ENCODE measurements at places on chromosomes 7 and 10.
A peak's percentile ranks its signal among the peaks of the same experiment; 100 is the strongest.

- no peak for DNase-seq
Measured at GRCh38 chr7:29641651-29642050, 78.0 kb downstream of the PRR15 start.

DNA sequence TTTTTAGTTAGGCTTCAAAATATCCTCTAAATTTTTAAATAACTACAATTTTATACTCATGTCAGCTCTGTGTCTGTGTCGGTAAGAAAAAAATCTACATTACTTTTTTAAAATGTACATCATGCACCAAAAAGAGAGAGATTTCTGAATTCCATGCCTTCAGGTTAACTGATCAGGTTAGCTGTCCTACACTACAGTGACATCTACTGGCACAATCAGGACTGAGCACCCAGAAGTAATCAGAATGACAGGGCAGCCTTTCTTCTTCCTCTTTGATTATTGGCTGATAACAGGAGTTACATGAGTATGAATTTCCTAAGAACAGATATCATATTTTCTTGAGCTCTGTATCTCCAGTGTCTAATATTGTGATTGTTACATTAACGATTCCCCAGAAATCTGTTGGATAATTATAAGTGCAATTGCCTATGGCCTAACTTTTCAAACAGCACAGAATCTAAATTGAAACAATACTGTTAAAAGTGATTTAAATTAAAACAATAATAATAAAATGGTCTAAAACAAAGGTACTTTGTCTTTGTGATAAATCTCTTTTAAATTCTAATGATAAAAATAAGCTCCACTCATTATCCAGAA lies 41.8 kb upstream of the HYCC1 start:
- peak; percentile 34 for DNase-seq

- no peak for DNase-seq
Measured at GRCh38 chr10:7192831-7193361, 217.9 kb downstream of the SFMBT2 start.

GRCh38 chr7:93921607-93922566 lies at the start of gene GNG11:
Gene GNG11 (plus strand): TSS chr7:93921735. CDS start chr7:93922138, 403 bp downstream.
- peak; percentile 10 for DNase-seq

GRCh38 chr10:19663344-19663743 lies 152.9 kb upstream of the PLXDC2 start:
- DNase-seq: no peak

GRCh38 chr7:136925556-136925955 lies 57.1 kb downstream of the CHRM2 start:
- DNase-seq: no peak

DNA sequence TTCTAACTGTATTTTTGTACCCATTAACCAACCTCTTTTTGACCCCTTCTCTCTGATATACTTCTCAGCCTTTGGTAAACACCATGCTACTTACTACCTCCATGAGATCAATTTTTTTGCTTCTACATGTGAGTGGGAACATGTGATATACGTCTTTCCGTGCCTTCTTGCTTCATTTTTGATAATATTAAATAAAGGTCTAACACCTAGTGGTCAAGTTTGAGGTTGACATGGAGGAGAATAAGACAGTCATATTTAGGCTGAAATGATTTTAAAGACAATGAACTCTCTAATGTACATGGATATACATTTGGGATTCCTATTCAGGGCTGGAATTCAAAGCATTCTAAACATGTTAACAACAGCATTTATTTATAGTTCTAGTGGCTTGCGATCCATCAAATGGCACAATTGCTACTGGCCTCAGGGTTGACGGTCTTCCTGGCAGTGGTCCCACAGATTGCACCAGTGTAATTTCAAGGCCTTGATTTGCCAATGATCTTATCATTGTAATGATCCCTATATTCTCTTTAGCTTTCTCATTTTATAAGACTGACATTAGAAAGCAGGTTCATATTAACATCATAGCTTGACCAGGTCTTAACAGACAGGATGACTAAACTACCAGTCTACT lies 315.9 kb upstream of the ETV1 start:
- no peak for DNase-seq

GRCh38 chr7:22814261-22815208 lies 8.1 kb downstream of the TOMM7 start:
- DNase-seq: no peak

GRCh38 chr7:70655694-70656093 lies 476.2 kb upstream of the GALNT17 start:
- no peak for DNase-seq

DNA sequence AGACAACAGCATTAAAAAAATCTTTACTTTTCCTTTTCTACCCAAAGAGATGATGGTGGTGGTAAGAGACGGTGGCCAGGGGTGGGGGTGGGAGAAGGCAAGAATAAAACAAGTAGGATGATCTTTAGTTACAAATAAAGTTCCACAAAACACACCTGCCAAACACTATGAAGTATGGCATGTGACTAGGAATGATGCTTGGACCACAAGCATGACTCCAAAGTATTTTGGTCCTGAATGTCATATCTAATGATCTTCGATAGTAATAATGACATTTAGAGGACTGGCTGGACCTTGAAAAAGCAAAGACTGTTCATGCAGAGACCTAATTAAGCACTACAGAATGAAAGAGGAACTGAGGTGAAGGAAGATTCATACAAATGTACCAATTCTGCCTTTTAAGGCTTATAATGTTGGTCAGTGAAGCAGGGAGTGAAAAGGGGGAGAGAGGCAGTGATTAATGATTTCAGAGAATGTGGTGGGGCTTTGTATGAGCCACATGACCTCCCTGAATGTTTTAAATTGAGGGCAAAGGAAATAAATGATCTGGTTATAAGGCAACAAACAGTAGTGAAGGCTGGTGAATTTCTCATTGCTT lies 29.6 kb upstream of the DKK1 start:
- no peak for DNase-seq

GRCh38 chr10:101993651-101994200 lies 62.2 kb downstream of the ARMH3 start:
- DNase-seq: no peak

GRCh38 chr10:3592424-3592823 lies 192.6 kb downstream of the KLF6 start:
- DNase-seq: no peak

- no peak for DNase-seq
Measured at GRCh38 chr10:94232711-94233383, 129.9 kb downstream of the NOC3L start.

DNA sequence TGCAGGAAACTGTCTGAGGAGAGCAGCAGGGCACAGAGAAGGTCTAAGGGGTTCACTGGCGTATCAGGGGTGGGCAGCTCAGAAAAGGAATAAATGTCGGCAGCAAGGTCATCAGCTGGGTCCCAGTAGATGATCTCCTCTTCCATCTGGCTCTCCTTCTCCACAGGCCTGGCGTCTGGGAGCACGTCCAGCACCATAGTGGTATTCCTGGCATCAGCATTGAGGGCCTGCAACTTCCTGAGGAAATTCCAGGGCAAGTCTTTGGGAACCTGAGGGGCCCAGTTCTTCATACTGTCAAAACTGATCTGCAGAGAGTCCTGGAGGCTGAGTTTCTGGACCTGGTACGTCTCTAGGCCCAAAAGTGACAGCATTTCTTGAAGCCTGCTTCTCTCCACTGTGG lies 9.6 kb upstream of the MRPS24 start:
- no peak for DNase-seq

DNA sequence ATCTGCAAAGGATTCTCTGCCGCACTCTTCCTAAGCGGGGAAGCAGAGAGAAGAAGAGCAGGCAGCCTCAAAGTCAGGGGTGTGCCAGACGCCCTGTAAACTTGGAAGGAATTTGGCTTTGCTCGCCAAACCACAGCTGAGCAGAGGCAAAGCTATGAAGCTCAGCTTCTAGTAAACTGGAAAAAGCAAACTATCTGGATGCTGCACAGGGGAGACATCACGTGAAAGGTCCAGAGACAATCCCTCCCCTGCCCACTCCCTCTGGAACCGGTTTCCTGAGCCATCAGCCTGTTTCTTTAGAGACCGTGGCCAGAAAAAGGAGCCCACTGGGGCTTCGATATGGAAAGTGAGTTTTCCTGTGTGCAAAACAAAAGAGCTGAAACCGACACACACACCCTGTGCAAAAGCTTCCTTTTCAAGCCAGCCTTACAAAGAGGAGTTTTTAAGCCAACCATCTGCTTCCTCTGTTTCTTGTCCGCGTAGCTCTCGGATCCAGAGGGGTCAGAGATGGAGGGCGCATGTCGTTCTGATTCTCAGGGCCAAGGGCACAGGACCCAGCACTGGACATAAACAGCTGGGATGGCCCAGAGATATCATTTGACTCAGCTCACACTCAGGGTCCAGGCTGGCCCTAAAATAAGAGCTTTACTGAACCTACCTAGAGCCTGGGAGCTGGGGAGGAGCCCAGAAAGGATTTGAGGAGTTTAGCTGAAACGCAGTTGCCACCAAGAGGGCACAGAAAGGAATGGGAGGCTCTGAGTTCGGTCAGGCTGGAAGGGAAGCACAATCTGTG lies 58.2 kb upstream of the DNAAF5 start:
- DNase-seq: no peak

GRCh38 chr7:107077699-107078516 lies 33.4 kb downstream of the PRKAR2B start:
- no peak for DNase-seq

- DNase-seq: no peak
Measured at GRCh38 chr10:28783087-28783486, 105.8 kb downstream of the BAMBI start.

- DNase-seq: no peak
Measured at GRCh38 chr10:93806903-93807302, 49.2 kb downstream of the LGI1 start.

- no peak for DNase-seq
Measured at GRCh38 chr7:37083311-37084096, 359.2 kb upstream of the AOAH start.

DNA sequence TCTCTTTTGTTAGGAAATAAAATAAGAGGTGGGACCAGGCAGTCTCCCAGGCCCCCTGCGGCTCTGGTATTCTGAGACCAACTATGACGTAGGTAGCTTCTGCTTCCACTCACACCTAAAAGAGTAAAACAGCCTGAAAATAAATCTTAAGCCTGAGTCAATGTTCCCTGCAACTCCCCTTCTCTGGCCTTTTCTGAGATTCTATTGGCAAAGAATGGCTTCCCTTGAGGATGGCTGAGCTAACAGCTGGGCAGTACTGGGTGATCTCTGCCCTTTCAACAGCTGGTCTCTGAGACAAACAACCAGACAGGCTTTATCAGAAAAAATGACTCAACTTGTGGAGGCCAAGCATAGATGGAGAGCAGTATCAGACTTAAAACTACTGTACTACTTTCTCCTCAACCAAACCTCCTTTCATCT lies 58.7 kb downstream of the CREB3L2 start:
- DNase-seq: no peak
